ENCODE measurements at places on chromosomes 6 and 20. TPM values are rescaled to one million over a fixed set of nuclear protein-coding genes. Genes with fewer than 3 reads are reported as not detected.
A peak's percentile ranks its signal among the peaks of the same experiment; 100 is the strongest.

DNA sequence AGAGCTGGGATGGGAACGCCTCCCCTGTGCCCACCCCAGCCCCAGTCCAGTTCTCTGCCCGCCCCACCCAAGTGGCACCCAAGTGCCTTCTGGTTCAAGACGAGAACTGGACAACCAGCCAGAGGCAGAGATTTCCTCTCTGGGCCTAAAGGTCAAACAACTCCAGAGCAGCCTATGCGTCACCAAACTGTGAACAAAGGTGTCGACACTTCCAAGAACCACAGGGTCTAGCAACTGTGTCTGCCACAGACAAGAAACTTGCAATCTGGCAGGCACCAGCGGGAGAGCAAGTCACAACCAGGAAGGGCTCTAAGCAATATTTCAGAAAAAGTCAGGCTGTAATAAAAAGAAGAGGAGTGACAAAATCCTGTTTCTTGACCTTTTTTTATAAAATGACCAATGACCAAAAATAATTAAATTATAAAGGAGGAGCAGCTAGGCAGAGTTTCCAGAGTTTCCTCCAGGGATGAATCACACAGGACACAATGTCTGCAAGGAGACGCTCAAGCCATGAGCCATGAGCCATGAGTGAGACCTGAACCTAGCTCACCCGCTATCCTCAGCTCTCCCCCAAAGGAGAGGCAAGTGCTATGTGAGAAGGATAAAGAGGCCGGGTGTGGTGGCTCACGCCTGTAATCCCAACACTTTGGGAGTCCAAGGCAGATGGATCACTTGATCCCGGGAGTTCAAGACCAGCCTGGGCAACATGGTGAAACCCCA, 11.1 kb downstream of the EDEM2 start:
- no peak for ATAC-seq

The PRKN gene
- 0.87 TPM for total RNA-seq

GRCh38 chr6:47116606-47117005, 74.5 kb upstream of the ADGRF1 start:
- no peak for ATAC-seq

The PTGIS gene
- total RNA-seq = 0.56 TPM

The BTNL2 gene
- total RNA-seq = not detected

DNA sequence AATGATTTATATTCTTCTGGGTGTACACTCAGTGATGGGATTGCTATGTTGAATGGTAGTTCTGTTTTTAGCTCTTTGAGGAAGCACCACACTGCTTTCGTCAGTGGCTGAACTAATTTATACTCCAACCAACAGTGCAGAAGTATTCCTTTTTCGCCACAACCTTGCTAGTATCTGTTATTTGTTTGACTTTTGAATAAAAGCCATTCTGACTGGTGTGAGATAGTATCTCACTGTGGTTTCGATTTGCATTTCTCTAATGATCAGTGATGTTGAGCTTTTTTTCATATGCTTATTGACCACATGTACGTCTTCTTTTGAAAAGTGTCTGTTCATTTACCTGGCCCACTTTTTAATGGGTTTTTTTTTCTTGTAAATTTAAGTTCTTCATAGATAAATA, 583.8 kb upstream of the ARID1B start:
- ATAC-seq = peak; percentile 39

- no peak for ATAC-seq
These were observed 38.3 kb upstream of the HMGCLL1 start for GRCh38 chr6:55617272-55617671.

GRCh38 chr20:40457404-40457803, 231.6 kb downstream of the MAFB start:
- ATAC-seq = no peak

- no peak for ATAC-seq
These were observed 57.6 kb upstream of the KCNQ5 start for GRCh38 chr6:72564231-72564630.

- no peak for ATAC-seq
These were observed 22.9 kb downstream of the PTPN1 start for GRCh38 chr20:50533061-50533460.

- no peak for ATAC-seq
These were observed 57.4 kb downstream of the EZR start for GRCh38 chr6:158761746-158762145.

GRCh38 chr6:32073101-32073500, 34.9 kb downstream of the CYP21A2 start:
- no peak for ATAC-seq

DNA sequence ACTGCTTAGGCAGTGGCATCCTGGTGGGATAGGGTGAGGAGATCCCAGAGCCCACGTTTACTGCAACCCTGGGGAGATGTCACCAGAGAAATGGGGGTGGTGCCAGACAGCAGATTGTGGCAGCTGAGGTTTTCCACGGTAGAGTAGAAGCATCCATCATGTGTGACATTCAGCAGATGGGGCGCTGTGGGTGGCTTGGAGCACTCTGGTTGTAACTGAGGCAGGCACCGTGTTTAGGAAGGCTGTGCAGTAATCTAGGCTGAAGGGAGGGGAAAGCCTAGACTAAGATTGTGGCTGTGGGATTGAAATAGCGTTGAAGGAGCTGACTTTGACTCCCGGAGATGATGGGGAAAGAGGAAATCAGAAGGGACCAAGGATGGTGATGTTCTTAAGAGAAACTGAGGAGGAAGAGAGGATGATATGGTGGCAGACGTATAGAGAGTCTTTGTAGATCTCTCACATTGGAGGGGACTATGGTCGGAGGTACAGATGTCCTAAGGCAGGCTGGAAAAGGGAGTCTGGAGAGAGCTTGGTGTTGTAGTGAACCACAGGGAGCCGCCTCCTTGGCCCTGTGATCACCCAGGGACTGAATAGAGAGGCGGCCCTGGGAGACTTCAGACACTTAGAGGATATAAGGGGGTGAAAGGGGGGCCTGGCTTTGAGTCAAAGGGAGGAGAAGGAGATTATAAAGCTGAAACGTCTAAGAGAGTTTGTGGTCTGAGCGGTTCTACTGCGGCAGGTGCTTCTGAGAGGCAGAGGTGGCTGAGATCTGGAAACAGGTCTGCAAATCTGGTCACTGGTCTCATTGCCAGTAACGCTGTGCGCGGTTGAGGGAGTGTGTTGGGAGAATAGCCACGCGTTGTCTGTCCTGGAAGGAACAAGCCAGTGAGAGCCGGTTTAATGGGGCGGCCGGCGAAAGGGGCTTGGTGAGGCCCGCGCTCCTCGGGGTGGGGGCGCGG, 792 bp upstream of the MICA start:
- ATAC-seq = peak; percentile 20

The TCF21 gene
- not detected for total RNA-seq

- ATAC-seq = no peak
These were observed 53.7 kb downstream of the ANKRD60 start for GRCh38 chr20:58174708-58175280.

The CTAGE9 gene
- total RNA-seq = not detected

DNA sequence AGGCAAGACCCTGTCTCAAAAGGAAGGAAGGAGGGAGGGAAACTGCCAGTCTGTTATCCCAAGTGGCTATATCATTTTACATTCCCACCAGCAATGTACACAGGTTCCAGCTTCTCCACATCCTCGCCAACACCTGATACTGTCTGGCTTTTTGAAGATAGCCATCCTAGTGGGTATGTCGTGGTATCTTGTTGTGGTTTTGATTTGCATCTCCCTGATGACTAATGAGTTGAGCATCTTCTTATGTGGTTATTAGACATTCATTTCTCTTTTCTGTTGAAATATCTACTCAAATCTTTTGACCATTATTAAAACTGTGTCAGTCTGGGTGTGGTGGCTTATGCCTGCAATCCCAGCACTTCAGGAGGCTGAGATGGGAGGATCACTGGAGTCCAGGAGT, 47.9 kb upstream of the ARID1B start:
- ATAC-seq = peak; percentile 48

The SNX9 gene
- 71.9 TPM for total RNA-seq

- no peak for ATAC-seq
These were observed 54.6 kb downstream of the BPIFB1 start for GRCh38 chr20:33337531-33338165.

GRCh38 chr6:97067045-97067444, 142.5 kb downstream of the KLHL32 start:
- no peak for ATAC-seq

GRCh38 chr6:5248302-5249098, 12.2 kb downstream of the LYRM4 start:
- ATAC-seq = no peak

The CNR1 gene
- total RNA-seq = 0.24 TPM

DNA sequence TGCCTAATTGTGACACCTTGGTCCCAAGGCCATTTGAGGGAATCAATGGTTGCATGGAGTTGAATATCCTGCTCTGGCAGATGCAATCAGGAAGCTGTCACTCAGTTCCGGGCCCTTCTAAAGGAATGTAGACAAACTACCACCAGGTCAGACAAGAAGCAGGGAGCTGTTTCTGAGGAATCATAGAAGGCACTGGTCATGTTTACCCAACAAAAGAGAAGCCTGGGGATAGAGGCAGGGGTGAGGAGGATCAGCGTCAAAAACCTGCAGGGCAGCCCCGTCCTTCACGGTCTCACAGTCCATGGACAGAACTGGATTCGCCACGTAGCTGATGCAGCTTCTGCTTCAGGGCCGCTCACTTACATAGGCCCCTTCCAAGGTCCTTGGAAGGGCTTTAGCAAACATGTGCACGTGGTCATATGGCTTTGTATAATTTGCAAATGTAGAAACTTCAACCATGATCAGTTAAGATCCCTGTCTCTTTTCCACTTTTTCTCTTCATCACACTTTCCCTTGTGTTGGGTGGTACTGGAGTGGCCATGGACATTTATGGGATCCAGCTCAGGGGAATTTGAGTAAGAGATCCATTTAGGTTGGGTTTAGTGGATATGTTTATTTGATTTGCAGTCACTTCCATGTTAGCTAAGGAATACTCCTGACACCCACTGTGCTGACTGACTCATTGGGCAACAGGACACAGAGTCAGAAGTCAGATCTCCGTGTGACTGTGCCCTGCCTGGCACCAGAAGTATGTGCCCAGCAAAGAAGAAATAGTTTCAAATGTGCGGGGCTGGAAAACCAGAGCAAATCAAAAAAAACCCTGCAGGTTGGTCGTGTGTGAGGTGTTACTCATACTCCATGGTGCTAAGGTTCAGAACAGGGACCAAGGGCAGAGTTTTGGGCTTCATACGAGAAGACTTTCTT, 60.0 kb upstream of the ZFAND3 start:
- no peak for ATAC-seq
